ENCODE measurements at places on chromosomes 5 and 9.

DNA sequence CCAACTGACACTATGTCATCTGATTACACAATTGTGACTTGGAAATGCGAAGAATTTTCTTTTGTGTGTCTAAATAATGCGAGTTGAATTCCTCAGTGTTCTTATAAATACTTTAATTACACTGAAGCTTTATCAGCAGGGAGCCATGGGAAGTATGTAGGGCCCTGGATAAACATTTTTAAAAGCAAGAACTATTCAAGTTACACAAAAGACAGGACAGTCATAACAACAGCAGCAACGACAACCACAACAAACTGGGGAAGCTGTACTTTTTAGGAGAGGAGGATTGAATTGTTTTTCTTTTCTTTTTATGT lies 250.3 kb upstream of the ZNF608 start:
- no peaks in the 10 kb centered on the region for H3K36me3 ChIP-seq
- H3K4me3 ChIP-seq = no peak overlapping the region
- H3K27me3 ChIP-seq = no peaks in the 10 kb centered on the region
- peak; percentile 26 for DNase-seq
- H3K4me1 ChIP-seq = peaks cover 4% of the 10 kb centered on the region
- H3K27ac ChIP-seq = peak overlapping the region; percentile 80

DNA sequence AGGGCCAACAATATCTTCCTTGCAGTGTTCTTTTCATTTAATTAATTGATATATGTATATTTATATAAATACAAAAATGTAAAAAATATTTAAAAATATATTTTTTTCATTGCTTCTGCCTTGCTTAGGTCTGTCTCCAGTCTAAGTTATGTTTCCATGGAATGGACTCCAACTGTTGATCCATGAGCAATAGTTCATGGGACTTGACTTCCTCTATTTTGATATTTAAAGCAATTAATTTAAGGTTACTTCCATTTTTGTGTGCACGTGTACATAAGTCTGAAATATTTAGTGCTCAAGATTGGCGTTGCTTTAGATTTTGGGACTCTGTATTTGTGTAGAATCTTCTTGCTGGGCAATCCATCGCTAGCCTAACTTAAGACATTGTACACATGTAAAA lies 155.3 kb upstream of the KLF9 start:
- H3K4me1 ChIP-seq = no peaks in the 10 kb centered on the region
- H3K27ac ChIP-seq = no peak overlapping the region
- no peak overlapping the region for H3K4me3 ChIP-seq
- H3K36me3 ChIP-seq = no peaks in the 10 kb centered on the region
- no peaks in the 10 kb centered on the region for H3K27me3 ChIP-seq
- DNase-seq = no peak

DNA sequence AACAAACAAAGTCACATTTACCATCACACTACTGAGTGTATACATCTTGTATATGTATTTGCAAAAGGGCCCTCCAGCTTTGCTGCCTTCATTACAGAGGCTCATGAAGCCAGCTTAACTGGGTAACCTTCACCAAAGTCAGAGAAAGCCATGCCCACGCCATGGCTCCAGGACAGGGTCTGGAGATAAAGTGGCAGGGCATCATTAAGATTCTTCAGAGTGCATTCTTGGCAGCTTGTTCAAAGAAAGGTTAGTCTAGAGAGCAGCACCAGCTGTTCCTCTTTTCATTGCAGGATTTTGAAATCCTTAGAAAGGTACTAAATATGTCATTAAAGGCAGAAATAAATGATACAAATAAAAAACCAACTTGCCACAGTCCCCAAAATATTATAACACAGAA lies 333.2 kb downstream of the NDUFS4 start:
- no peaks in the 10 kb centered on the region for H3K36me3 ChIP-seq
- no peak for DNase-seq
- no peak overlapping the region for H3K27ac ChIP-seq
- H3K4me3 ChIP-seq = no peak overlapping the region

DNA sequence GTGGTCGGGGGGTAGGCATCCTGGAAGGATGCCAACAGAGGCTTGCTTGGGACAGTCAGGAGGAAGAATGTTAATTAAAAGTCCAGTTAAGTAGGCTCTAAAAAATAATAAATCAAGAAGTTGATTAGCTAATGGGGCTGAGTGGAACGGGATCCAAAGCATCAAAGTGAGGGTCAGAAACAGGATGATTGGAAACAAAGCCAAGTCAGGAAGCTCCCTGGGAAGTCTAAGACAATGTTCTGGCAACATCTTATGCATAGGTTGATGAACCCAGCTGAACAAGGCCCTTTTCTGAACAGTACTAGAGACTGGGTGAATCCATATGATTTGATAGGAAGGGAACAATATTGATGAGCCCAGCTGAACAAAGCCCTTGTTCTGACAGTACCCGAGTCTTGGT lies 50.2 kb upstream of the STARD4 start:
- DNase-seq = no peak
- no peaks in the 10 kb centered on the region for H3K4me1 ChIP-seq
- no peaks in the 10 kb centered on the region for H3K27me3 ChIP-seq
- peak overlapping the region; percentile 63 for H3K27ac ChIP-seq
- H3K36me3 ChIP-seq = no peaks in the 10 kb centered on the region
- no peak overlapping the region for H3K4me3 ChIP-seq

DNA sequence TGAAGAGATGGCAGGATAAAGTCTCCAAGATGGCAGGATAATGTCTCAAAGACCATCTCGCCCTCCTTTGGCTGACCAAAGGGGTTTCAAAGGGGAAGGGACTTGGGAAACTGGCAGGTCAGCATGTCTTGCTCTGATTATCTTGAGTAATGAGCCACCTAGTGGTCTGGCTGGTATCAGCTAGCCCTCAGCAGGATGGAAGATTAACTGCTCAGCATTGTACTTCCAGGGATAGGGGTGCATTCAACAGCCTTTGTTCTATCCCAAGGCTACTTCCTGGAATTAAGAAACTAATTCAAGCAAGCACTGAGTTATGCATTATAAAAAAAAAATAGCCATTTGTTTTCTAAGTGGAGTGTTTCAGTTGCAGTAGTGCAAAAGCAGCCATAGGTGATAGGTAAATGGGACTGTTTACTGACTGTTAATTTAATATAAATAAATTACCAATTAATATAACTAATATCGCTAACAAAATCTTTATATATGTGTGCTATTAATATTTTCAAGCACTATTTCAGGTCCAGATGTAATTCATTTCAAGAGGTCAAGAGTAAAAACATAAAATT lies 555.5 kb downstream of the CDH9 start:
- no peaks in the 10 kb centered on the region for H3K4me1 ChIP-seq
- no peak overlapping the region for H3K4me3 ChIP-seq
- DNase-seq = peak; percentile 25
- H3K27me3 ChIP-seq = no peaks in the 10 kb centered on the region

DNA sequence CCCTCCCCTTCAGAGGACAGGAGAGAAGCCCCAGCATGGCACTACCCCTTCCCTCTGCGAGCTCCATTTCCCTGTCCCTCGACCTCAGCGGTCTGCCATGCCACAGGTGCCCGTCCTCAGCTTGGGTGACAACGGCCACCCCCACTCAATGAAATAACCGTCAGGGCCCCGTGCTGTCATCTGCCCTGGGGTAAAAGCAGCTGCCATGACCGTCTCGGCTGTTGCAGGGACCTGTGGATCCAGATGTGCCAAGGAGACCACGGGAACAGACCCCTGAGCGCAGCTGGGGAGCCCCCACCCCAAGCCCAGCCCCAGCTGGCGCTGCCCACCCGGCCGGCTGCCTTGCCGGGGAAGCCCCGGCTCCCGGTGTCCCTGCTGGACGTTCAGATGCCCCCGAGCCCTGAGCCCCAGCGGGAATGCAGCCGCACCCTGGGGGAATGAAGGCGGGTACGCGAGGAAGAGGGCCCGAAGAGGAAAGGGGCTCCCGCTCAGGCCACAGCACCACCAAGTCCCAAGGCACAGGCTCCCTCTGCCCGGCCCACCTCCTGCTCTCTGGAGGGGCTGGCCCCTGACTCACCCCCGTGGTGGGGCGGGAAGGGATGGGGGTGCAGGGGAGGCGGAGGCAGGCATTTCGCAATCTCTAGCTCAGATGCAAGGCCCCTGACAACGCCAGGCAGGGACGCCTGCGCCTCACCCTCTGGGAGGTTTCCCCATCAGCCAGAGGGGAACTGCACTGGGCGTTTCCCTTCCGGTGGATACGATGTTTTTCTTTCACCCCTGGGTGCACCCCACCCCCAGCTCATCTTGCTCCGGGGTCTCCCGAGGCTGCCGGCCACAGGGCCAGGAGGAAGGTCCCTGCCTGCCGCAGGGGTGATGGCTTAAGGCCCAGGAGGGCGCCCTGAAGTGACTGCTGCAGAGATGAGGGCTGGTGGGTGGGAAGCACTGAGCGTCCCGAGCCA lies 49.2 kb downstream of the NACC2 start:
- no peak overlapping the region for H3K27ac ChIP-seq
- H3K36me3 ChIP-seq = peaks cover 72% of the 10 kb centered on the region
- no peak for DNase-seq
- H3K4me1 ChIP-seq = peaks cover 49% of the 10 kb centered on the region
- no peak overlapping the region for H3K4me3 ChIP-seq
- no peaks in the 10 kb centered on the region for H3K27me3 ChIP-seq

- H3K4me1 ChIP-seq = peaks cover 4% of the 10 kb centered on the region
- no peak overlapping the region for H3K4me3 ChIP-seq
- H3K36me3 ChIP-seq = no peaks in the 10 kb centered on the region
- no peak for DNase-seq
- H3K27me3 ChIP-seq = peaks cover 51% of the 10 kb centered on the region
These were observed 46.1 kb upstream of the ASS1 start for GRCh38 chr9:130398487-130399240.

DNA sequence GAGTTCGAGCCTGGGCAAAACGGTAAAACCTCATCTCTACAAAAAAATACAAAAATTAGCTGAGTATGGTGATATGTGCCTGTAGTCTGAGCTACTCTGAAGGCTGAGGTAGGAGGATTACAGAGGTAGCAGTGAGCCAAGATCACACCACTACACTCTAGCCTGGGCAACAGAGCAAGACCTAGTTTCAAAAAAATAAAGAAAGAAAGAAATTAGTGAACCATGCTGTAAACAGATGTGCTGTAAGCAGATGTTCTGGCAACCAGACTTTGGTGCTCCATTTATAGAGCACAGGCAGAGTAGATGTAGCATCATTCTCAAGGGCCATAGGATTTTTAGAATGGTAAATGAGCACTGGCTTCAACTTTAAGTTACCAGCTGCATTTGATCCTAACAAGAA lies 115.4 kb downstream of the ST8SIA4 start:
- H3K27me3 ChIP-seq = no peaks in the 10 kb centered on the region
- H3K36me3 ChIP-seq = no peaks in the 10 kb centered on the region
- no peaks in the 10 kb centered on the region for H3K4me1 ChIP-seq
- no peak overlapping the region for H3K27ac ChIP-seq
- H3K4me3 ChIP-seq = no peak overlapping the region

GRCh38 chr5:137715456-137715855 lies 20.4 kb downstream of the KLHL3 start:
- no peak for DNase-seq
- no peak overlapping the region for H3K27ac ChIP-seq
- no peak overlapping the region for H3K4me3 ChIP-seq
- no peaks in the 10 kb centered on the region for H3K27me3 ChIP-seq
- no peaks in the 10 kb centered on the region for H3K36me3 ChIP-seq

DNA sequence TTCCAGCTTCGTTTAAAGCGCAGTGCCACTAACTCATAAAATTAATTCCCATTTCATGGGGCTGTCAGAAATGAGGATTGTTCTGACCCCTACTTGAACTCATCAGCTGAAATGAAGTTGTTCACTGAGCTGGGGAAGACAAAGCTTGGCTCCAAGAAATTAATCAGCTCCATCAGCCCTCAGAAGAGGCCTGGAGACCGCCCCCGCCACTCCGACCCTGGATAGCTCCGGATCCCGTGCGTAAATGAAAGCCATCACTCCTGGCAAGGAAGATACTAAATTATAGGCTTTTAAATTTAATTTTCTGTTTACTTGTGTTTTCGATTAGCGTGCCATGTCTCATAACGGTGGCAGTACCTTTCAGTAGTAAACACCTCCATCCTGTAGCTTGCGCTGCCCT lies 142.8 kb upstream of the IRX2 start:
- no peaks in the 10 kb centered on the region for H3K27me3 ChIP-seq
- H3K27ac ChIP-seq = no peak overlapping the region
- DNase-seq = no peak
- no peaks in the 10 kb centered on the region for H3K36me3 ChIP-seq
- H3K4me3 ChIP-seq = no peak overlapping the region

- no peaks in the 10 kb centered on the region for H3K36me3 ChIP-seq
- peaks cover 18% of the 10 kb centered on the region for H3K4me1 ChIP-seq
- peak; percentile 94 for DNase-seq
These were observed 55.6 kb downstream of the PTPDC1 start for GRCh38 chr9:94139672-94140417.

DNA sequence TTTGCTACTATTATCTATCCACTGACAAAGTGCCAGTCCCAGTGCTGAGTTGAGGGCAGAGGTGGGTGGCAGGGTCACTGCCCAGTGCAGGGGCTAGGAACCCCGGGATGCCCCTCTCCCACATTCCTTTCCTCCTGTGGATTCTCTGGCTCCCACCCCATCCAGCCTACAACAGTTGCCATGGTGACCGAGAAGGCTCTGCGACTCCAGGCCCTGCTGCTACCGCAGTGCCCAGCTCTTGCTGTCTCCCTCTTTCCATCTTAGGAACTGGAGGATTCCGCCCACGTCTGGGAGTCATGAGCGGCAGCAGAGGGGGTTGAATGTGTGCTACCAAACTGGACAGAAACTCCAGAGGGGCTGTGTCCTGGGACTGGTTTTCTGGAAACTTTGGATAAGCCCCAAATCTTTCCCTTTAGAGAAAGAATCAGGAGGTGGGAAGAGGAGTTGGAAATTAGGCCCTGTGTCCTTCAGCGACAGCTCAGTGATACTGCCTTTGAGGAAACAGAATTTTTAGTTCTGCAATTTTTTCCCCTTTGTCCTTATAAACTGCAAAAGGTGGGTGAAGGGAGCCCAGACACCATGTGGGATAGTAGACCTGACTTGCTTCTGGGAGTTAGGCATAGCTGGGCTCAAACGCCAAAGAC lies 20.7 kb upstream of the C5orf47 start:
- no peaks in the 10 kb centered on the region for H3K36me3 ChIP-seq
- no peak for DNase-seq
- no peak overlapping the region for H3K4me3 ChIP-seq
- no peak overlapping the region for H3K27ac ChIP-seq
- no peaks in the 10 kb centered on the region for H3K27me3 ChIP-seq

DNA sequence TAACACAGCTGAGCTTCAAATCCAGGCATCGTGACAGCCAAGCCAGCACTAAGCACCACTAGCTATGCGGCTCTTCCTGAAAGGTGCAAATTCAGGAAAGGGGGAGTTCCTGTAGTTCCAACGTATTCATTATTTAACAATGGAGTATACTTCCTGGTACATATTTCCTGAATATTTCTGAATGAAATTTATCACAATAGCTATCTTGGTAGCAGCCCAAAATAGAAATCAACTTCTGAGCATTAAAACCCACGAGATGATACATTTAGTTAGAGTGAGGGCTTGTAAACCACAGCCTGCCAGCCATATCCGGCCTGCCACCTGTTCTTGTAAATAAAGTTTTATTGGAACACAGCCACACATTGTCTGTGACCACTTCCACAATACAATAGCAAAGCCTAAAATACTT lies 109.7 kb upstream of the RETREG1 start:
- no peak overlapping the region for H3K4me3 ChIP-seq
- no peak overlapping the region for H3K27ac ChIP-seq
- no peak for DNase-seq
- H3K27me3 ChIP-seq = no peaks in the 10 kb centered on the region
- no peaks in the 10 kb centered on the region for H3K36me3 ChIP-seq

- no peaks in the 10 kb centered on the region for H3K36me3 ChIP-seq
- peak overlapping the region; percentile 48 for H3K4me3 ChIP-seq
- no peaks in the 10 kb centered on the region for H3K4me1 ChIP-seq
- no peaks in the 10 kb centered on the region for H3K27me3 ChIP-seq
- H3K27ac ChIP-seq = peak overlapping the region; percentile 99
These were observed 1.6 kb upstream of the ZNF608 start for GRCh38 chr5:124747791-124748686.

Measured in mesenchymal stem cell (in vitro differentiated cells and primary cell).